ENCODE measurements at places on chromosomes 6 and 20. TPM values are rescaled to one million over a fixed set of nuclear protein-coding genes. Genes with fewer than 3 reads are reported as not detected.

Gene EDN1
- 28.0 TPM for total RNA-seq

Gene OR10C1
- not detected for total RNA-seq

Gene PPP1R3G
- 5.1 TPM for total RNA-seq

DNA sequence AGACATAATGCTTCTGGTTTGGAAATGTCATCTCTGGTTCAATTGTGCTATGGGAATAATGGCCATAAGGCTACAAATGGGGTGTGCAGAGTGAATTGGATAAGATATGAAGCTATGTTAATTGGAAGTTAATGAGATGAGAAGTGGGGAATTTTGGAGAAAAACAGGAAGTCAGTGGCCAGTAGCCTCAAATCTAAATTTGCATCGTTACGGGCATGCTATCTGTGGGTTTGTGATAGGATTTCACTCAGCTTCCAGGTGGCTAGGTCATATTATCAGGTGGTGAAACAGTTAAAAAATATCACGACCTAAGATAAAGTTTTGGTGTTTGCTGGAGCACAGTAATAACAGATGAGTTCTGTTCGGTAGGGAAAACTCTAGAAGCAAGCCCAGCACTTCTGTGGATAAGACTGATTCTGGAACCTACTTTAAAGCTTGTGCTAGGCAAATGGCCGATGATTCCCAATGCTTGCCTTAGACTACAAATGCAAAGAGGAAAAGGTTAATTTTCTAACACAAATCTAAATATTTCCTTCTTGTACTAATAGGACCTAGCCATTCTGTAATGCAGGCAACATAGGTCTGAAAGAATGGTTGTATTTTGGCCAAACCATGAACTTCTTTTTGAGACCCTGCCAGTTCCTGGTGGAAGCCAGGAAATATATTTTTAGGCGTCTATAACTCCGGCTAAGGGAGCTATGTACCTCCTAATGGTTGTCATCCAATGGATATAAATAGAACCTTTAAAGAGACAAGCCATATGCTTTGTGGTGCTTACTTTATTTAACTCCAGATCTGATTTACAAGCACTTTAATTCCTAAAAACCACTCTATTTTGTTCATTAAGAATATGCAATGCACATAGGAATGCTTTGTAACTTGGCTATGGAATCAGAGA lies 111.0 kb downstream of the PLCB1 start:
- no peaks in the 10 kb centered on the region for H3K36me3 ChIP-seq
- no peak for DNase-seq
- no peaks in the 10 kb centered on the region for H3K27me3 ChIP-seq
- H3K4me1 ChIP-seq, result no peaks in the 10 kb centered on the region
- H3K4me3 ChIP-seq, result no peak overlapping the region

- DNase-seq, result no peak
- no peaks in the 10 kb centered on the region for H3K36me3 ChIP-seq
- H3K4me3 ChIP-seq, result no peak overlapping the region
- H3K27ac ChIP-seq, result no peak overlapping the region
- no peaks in the 10 kb centered on the region for H3K27me3 ChIP-seq
Observed at GRCh38 chr6:55014321-55015088, 159.8 kb upstream of the HCRTR2 start.

- no peaks in the 10 kb centered on the region for H3K27me3 ChIP-seq
- H3K36me3 ChIP-seq, result peaks cover 36% of the 10 kb centered on the region
- H3K27ac ChIP-seq, result no peak overlapping the region
- H3K4me3 ChIP-seq, result no peak overlapping the region
Observed at GRCh38 chr6:35298625-35299140, 1.1 kb downstream of the DEF6 start.

DNA sequence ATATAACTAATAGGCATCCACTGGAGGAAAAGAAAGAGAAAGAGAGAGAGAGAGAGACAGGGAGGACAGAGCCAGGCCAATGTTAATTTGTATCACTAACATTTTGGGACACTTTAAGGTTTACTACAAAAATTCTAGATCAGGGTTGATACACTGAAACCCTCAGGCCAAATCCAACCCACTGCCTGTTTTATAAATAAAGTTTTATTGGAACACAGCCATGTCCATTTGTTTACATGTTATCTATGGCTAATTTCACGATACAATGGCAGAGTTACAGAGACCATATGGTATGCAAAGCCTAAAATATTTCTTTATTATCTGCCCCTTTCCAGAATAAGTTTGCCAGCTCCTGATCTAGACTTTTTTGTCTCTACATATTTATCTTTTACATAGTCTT lies 263.9 kb downstream of the ZNF217 start:
- no peak overlapping the region for H3K4me3 ChIP-seq
- DNase-seq, result no peak
- H3K36me3 ChIP-seq, result no peaks in the 10 kb centered on the region
- H3K4me1 ChIP-seq, result no peaks in the 10 kb centered on the region
- no peak overlapping the region for H3K27ac ChIP-seq

GRCh38 chr20:52235129-52235528 lies 43.5 kb upstream of the ZFP64 start:
- H3K4me1 ChIP-seq, result no peaks in the 10 kb centered on the region
- H3K27me3 ChIP-seq, result no peaks in the 10 kb centered on the region
- no peaks in the 10 kb centered on the region for H3K36me3 ChIP-seq

DNA sequence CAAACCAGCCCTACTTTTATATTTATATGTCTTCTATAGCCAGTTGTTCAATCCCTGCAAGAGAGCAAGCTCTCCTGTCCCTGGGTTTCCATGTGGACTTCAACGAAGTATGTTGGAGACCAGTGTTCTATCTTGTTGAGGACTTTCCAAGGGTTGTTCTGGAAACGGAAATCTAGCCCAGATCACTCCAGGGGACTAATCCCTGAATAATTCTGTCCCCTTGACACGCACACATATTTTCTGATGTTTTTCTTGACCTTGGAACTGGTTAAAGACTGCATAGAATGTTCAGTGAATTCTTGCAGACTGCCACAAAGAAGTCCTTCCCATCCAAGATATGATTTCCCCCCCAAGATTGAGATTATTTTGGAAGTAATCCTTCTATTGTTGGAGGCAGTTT lies 9.5 kb upstream of the MYLK2 start:
- no peak overlapping the region for H3K4me3 ChIP-seq
- peaks cover 15% of the 10 kb centered on the region for H3K4me1 ChIP-seq
- H3K27ac ChIP-seq, result peak overlapping the region; percentile 60
- DNase-seq, result no peak
- no peaks in the 10 kb centered on the region for H3K36me3 ChIP-seq
- H3K27me3 ChIP-seq, result no peaks in the 10 kb centered on the region

GRCh38 chr20:23212011-23212410 lies 125.9 kb upstream of the CD93 start:
- H3K36me3 ChIP-seq, result no peaks in the 10 kb centered on the region
- no peak for DNase-seq
- H3K27ac ChIP-seq, result no peak overlapping the region

Data from tibial nerve (tissue), 4 donors.